ENCODE measurements at places on chromosomes 5 and 9.

DNA sequence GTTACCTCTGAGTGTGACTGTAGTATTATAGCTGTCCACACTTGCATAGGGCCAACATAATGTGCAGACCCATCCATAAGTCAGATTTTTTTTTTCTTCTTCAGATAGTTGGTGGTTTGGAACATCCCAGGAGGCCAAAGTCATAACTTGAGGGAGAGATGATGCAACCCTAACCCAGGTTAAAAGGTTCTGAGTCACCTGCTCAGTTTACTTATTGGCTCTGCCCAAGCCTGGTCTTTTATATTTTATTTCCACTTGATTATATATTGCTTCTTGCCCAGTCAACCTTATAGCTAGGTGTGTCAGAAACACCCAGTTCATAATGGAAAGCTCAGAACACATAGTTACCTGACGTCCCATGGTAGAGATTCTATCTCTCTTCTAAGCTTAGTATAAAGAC, 113.1 kb upstream of the PCSK1 start:
- DNase-seq: no peak

GRCh38 chr9:38032266-38033110, 36.5 kb downstream of the SHB start:
- DNase-seq: no peak

- no peak for DNase-seq
Observed at GRCh38 chr9:131407717-131408195, 13.9 kb downstream of the PRRC2B start.

DNA sequence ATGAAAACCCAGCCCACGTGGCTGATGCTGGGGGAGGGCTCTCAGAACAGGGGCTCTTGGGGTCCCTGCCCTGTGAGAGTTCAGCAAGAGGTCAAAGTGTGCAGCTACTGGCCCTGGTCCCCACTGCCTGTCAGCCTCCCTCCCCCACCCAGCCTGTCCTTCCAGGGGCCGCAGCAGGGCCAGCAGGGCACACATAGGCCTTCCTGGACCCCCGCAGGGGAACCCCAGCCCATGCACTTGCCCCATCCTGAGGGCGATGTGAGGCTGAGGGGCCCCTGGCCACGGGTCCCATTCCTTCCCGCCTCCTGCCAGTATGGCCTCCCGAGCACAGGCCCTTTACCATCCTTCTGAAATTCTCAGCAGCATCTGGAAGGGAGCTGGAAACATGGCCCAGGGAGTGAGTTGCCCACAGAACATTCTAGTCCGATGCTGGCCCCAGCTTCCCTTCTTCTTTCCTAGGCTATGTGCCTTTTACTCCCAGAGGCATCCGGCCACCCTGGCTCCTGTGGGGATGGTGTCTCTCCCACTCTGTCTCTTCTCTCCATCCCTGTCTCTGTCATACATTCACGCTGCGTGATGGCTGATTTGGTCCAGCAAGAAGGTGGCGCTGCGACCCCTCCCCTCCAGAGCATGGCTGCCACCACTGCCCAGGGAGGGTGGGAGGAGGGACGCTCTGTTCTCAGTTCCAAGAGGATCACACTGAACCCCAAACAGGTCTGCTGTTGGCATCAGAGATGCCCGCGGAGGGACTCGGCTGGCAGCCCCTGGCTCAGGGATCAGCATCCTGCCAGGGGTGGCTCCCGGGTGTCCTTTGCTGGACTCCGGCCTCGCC, 19.6 kb downstream of the MRPL36 start:
- no peak for DNase-seq

GRCh38 chr9:89431930-89432725, 65.8 kb downstream of the SEMA4D start:
- DNase-seq: peak; percentile 77

DNA sequence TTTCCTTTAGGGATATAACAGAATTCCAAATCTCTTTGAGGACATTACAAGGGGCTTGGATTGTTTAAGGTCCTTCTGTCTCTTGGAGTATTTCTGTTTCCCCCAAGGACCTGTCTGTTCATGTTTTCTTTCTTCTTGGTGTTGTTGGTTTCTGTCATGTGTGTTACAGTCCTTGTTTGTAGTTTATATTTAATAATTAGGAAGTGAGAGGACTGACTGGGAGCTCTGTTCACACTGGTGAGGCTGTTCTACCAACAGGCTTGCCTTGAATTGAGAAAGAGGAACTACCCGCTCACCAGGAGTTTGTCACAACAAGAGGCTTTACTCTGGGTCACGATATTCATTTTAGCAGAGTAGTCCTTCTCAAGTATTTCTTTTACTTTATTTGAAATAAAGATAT, 119.2 kb upstream of the SV2C start:
- no peak for DNase-seq

DNA sequence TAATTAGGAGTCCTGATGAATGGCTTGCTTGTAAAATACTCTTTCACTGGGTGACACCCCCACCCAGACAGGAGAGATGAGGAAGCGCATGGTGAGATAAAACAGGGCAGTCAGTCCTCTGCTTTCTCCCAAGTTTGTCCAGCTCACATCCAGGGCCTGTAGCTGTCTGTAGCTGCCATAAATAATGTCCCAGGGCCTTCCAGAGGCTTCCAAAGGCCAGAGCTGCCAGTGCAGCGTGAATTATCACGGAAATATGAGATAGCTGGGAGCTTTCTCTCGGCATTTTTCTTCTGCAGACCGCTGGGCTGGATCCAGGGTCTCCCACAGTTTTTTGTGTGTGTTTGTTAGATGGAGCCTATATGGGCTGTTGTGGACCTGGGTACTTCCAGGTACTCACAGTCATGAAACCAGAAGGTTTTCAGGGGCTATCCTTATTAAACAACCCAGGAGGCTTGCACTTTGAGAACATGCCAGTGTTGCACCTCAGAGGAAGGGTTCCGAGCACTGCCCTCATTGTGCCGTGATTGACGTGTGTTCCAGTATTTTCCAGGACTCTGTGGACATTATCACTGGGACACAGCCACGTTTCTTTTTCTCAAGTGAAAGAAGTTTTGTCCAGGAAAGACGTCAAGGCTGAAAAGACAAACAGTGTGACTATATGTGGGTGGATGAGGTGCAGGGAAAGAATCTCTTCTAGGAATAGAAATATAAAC, 117.5 kb downstream of the FGF1 start:
- DNase-seq: no peak

- DNase-seq: no peak
Observed at GRCh38 chr5:140246378-140247122, 56.4 kb downstream of the PFDN1 start.

- DNase-seq: no peak
Observed at GRCh38 chr9:89484475-89485404, 13.2 kb downstream of the SEMA4D start.

GRCh38 chr9:131734165-131734610, 5.7 kb downstream of the RAPGEF1 start:
- DNase-seq: no peak

GRCh38 chr9:122127396-122127798, 32.2 kb downstream of the NDUFA8 start:
- no peak for DNase-seq

DNA sequence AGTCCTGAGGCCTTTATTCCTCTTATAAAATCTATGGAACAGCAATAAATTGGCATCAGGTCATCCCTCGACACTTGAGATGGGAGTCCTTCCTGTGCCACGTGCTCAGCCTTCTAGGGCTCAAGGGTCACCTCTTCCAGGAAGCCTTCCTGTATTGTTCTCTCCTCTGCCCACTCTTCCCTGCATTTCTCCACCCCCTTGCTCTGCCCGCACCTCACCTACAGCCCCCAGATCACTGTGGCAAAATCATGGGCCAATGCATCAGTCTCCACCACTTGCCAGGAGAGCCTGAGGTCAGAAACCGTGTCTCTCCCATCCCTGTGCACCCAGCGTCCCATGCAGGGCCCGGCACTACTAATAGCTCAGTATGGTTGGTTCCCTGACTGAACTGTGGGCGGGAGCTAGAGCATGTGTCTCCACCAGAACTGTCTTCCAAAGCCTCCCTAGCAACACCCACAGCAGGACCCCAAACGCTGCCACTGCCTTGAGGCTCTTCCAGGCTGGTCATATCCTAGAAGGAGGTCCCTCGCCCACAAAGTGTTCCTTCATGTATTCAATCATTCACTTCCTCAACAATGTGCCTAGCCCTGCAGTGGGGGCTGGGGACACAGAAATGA, 13.5 kb downstream of the DUSP1 start:
- no peak for DNase-seq

- DNase-seq: no peak
Observed at GRCh38 chr5:112917453-112917995, 4.5 kb downstream of the REEP5 start.

DNA sequence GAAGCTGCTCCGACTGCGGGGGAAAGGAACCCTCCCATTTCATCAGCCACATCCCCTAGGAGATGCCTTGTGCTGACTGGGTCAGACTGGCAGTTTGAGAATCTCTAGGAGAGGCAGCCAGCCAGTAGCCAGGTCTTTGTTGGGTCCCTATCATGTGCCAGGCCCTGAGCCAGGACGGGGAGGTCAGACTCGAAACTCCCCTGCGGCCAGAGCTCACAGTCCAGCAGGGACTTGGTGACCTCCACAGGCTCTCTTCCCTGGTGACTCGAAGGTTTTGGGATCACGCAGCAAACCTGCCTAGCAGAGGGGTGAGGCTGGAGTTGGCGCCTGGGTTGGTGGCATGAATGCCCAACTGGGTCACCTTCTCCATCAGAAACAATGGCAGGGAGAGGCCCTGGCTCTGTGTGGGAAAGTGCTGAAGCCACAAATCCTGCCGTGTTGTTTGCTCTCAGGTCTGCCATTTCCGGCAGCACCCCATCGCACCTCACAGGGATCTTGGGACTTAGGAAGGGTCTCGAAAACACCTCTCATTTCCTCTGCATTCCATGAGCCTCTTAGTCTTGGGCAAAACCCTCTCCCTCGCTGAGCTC, 14.4 kb upstream of the ORM1 start:
- peak; percentile 29 for DNase-seq

DNA sequence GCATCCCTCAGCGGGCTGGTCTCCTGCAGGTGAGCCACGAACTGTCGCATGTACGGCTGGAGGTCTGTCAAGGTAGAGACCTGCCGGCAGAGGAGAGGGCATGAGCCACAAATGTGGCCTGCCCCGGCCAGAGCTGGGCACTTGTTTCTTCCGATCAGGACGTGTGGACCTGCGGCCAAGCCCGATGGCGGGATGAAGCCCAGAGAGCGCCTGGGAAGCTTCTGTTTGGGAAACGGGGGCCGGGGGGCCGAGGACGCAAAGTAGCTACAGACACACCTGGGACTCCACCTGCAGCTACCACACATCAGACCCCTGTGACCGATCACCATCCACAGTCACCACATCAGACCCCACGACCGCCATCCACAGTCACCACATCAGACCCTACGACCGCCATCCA, 22.7 kb downstream of the TERT start:
- DNase-seq: no peak

- no peak for DNase-seq
Observed at GRCh38 chr9:14529629-14530028, 163.6 kb downstream of the ZDHHC21 start.

- no peak for DNase-seq
Observed at GRCh38 chr5:33462456-33462855, 21.7 kb downstream of the TARS1 start.

GRCh38 chr5:6781716-6782115, 68.5 kb downstream of the TENT4A start:
- DNase-seq: no peak

- DNase-seq: no peak
Observed at GRCh38 chr9:94805051-94805489, 78.6 kb downstream of the AOPEP start.

GRCh38 chr5:1484730-1485578, 38.8 kb downstream of the LPCAT1 start:
- DNase-seq: no peak

DNA sequence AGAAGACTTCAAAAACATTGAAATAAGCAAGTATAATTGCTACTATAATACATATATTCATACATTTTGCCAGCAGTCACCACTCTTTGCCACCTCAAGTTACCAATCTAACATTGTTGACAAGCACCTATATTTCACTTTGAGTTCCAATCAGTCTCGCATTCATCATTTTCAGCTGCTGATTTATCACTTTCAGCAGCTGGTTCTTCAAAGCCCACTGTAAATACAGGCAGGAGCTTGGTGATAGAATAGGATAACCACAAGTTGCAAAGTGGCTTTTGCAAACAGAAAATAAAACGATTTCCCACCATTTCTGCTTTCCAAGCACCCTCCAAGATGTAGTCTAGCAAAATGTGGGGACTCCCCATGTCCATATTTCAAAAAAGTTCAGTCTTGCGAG, 114.2 kb upstream of the ITGA1 start:
- no peak for DNase-seq

DNA sequence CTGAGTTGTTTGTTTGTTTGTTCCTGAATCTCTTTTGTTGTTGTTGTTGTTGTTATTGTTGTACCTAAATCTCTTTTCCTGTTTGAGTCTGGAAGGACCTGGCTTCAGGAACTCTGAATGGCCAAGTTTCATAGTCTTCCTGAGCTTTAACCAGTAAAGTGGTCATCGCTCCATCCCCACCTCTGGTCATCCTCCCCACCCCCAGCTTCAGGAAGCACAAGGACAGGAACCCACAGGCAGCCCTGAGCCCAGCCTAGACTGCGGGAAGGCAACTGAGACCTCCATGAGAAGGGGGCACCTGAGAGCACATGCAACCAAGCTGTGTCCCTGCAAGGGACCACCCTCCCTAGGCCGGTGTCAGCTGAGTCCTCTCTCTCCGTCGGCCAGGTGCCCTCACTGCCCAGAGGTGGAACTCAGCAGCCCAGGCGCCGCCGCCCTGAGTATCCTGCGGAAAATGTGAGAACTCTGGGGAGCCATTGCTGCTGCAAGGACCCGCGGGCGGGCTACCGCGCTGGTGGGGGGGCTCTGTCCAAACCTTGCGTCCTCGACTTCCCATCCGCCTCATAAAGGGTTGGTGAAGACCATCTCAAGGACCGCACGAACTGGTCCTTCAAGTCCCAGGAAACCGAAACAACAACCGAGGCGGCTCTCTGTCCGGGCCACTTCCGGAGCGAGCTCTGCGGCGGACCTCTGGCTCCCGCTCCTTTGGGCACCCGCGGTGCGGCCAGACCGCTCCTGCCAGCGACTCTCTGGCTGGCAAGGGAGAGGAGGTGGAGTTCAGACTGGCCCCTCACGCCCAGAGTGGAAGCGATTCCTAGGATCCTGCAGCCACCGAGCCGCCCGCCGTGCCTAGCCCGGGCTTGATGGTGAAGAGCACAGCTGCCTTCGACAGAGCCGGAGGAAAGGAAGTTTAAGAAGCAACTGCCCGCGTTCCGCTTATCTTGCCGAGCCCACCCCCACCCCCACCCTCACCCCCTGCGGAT, 4.2 kb downstream of the BARX1 start:
- no peak for DNase-seq

- DNase-seq: no peak
Observed at GRCh38 chr9:13750639-13751038, 471.1 kb upstream of the MPDZ start.

- DNase-seq: no peak
Observed at GRCh38 chr9:105693435-105694189, 729 bp upstream of the TMEM38B start.

GRCh38 chr9:130500340-130501180, 55.8 kb downstream of the ASS1 start:
- DNase-seq: no peak

GRCh38 chr5:165157219-165157618, 1651.8 kb downstream of the MAT2B start:
- no peak for DNase-seq

- no peak for DNase-seq
Observed at GRCh38 chr5:34533582-34534522, 122.3 kb upstream of the RAI14 start.
